ENCODE measurements at places on chromosomes 3 and 15. TPM values are rescaled to one million over a fixed set of nuclear protein-coding genes. Genes with fewer than 3 reads are reported as not detected.

DNA sequence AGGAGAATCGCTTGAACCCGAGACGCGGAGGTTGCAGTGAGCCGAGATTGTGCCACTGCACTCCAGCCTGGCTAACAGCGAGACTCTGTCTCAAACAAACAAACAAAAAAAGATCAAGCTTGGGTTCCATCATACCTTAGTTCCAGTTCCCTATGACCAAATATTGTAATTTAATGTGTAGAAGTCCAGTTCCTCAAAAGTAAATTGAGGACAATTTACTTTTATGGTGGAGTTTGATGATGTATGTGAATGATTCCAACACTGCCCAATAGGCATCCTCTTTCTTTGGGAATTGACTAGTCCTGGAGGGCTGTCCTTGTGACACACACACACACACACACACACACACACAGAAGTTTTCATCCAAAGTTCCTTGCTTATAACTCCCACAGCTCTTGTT is 2.8 kb upstream of the PKM start:
- no peak for DNase-seq

GRCh38 chr3:18208856-18209255 is 216.3 kb downstream of the SATB1 start:
- no peak for DNase-seq

GRCh38 chr3:56976651-56977560 is 83.6 kb upstream of the SPATA12 start:
- DNase-seq: no peak

DNA sequence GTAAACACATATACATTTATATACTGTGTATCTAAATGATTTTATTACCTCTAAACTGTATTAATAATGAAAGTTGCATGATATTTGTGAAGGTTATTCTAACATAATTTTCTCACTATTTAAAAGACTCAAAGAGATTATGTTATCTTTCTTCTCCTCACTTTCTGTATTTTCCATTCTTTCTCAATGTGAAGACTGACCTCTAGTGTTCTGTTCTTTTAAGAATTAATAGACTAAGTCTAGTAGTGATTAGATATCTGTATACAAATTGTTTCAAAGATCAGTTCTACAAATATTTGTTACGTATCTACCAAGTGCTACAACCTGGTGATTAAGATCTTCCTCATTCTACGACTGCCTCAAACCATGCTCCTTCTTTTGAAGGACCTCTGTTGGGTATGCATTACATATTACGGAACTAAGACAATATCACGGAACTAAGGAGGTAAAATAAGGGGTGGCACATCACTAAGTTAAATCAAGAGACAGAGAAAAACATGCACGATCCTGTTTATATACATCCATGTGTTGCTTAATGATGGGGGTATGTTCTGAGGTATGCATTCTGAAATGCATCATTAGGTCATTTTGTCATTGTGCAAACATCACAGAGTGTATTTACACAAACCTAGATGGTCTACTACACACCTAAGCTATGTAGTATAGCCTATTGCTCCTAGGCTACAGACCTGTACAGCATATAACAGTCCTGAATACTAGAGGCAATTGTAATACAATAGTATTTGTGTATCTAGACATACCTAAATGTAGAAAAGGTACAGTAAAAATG is 161.5 kb upstream of the KBTBD8 start:
- DNase-seq: no peak

GRCh38 chr3:129015388-129016105 is 14.4 kb downstream of the EFCC1 start:
- no peak for DNase-seq

CIDEC gene
- total RNA-seq: not detected

- no peak for DNase-seq
These were observed 74.3 kb downstream of the SIDT1 start for GRCh38 chr3:113606539-113607218.

DNA sequence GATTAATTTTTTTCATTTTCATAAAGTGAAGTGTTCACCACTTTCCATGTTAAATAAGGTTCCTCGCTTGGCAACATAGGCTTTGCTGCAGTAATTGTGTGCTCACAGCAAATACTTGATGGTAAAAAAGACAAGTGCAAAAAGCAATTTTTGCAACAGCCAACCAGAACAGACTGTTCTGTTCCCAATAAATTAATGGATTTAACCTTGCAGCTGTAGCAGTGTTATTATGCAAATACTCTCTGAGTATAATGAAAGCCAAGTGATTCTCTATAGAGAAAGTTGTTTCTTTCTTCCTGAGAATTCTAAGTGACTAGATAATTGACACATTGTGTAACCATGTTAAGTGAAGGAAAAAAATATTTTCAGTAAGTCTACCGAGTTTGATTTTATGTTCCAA is 183.7 kb upstream of the NAALADL2 start:
- DNase-seq: no peak

FBXO40 gene
- total RNA-seq: not detected

DNA sequence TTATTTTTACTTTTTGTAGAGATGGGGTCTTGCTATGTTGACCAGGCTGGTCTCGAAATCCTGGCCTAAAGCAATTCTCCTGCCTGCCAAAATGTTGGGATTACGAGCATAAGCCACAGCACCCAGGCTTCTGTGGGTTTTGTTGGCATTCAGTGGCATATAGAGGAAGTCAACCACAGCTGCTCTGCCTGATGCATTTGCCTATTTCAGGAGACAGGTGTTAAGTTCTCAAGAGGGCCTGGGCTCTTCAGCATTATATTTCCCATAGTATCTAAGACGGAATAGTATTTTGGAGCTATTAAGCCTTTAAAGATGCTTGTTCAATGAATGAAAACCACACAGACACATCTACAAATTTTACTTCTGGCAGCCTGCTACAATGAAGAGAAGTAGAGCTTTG is 73.5 kb upstream of the CSPG5 start:
- DNase-seq: no peak

GRCh38 chr3:40718681-40719080 is 193.9 kb downstream of the ZNF621 start:
- no peak for DNase-seq

- no peak for DNase-seq
These were observed 6.3 kb upstream of the PARP14 start for GRCh38 chr3:122674339-122674738.

CFAP161 gene
- total RNA-seq: not detected

DNA sequence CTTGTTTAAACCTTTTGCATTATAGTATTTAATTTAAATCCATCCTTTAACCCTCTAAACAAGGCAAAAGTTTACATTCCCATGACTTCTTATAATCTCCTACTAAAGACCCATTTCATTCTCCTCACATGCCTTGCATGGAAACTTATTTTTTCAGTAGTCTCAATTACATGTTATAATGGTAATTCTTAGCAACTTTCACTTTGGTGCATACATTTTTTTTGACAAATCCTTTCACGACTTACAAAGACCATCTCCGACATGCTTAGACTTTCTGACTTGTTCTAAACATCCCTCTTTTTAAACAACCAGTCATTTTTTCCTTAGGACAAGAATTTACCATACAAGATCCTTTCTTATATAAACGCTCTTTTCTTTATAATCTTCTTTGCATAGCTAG is 615.4 kb upstream of the GBE1 start:
- no peak for DNase-seq

GRCh38 chr3:22244761-22245521 is 493.9 kb upstream of the ZNF385D start:
- DNase-seq: no peak

- DNase-seq: no peak
These were observed 3.6 kb downstream of the VGLL4 start for GRCh38 chr3:11640009-11640673.

MYD88 gene
- total RNA-seq: 33.1 TPM

FMN1 gene
- 1.6 TPM for total RNA-seq

GRCh38 chr3:48795997-48796732 is 51.5 kb downstream of the PRKAR2A start:
- no peak for DNase-seq

GRCh38 chr3:64530434-64531049 is 157.3 kb downstream of the ADAMTS9 start:
- DNase-seq: peak; percentile 74

DPPA2 gene
- 1.4 TPM for total RNA-seq

DNA sequence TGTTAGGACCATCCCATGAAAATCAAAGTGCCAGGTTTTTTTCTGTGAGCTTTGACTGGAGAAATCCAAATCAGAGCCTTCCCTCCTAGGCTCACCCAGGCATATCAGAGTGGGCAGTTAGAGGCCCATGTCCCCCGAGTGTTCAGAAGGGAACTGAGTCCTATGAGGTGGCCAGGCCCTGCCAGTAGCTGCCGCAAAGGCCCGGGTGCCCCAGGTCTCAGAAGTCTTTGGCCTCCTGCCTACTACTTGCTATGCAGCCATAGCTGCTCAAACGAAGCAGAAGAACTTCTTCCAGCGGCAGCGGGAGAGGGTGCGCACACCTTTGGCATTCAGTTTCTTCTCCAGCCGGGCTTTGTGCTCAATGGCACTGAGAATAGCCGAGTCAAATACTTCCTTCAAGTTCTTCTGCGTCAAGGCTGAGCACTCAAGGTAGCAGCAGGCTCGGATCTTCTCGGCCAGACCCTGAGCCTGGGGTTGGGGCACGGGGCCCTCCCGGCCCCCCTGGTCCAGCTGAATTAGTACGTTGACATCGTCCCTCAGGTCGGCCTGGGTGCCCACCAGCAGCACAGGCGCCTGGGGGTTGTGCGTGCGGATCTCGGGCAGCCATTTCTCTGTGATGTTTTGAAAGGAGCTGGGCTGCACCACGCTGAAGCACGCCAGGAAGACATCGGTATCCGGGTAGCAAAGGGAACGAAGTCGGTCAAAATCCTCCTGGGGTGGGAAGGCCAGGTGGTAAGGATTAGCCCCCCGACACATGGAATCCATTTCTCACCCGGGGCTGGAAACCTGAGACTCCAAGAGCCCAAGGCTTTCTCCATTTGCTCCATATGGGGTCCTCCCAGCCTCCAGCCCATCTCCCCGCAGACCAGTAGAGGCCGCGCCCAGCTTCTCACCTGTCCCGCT is 992 bp downstream of the RHOV start:
- no peak for DNase-seq

DNA sequence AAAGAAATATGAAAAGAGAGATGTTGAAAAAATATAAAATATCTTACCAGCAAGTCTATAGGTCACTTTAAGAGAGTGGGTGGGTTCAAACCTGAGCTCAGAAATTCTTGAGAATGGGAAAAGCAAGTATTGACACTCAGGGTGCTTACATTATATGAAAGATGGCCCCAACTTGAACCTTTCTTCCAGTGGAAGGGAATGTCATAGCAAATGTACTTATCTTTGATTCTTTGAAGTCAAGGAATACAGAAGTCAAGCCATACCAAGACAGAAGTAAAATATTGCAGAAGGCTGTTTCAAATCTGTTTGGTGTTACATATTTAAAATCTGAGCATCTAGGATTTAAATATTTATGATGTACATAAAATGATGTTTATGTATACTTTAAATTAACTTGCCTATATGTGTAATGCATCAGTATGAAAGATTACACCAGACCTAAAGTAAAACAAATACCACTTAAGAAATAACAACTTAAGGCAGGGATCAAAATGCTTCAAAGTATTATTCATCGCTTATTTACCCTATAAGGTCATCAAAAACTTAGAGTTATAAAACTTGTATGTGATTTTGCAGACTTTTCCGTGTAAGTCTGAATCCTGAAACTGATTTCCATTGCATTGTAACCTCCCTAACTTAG is 8.7 kb downstream of the MME start:
- DNase-seq: no peak

- no peak for DNase-seq
These were observed 426.5 kb upstream of the KCNMB2 start for GRCh38 chr3:178109691-178110090.

KLHL18 gene
- 26.8 TPM for total RNA-seq

PPP1R2 gene
- total RNA-seq: 27.4 TPM

Measured in mesothelial cell of epicardium (in vitro differentiated cells).